Activated CD4-positive, alpha-beta T cell treated with anti-CD3 and anti-CD28 coated beads, Interleukin-2, amount 50 U/mL, for 48 hours (primary cell): ENCODE measurements at places on chromosomes 11 and 22.

DNA sequence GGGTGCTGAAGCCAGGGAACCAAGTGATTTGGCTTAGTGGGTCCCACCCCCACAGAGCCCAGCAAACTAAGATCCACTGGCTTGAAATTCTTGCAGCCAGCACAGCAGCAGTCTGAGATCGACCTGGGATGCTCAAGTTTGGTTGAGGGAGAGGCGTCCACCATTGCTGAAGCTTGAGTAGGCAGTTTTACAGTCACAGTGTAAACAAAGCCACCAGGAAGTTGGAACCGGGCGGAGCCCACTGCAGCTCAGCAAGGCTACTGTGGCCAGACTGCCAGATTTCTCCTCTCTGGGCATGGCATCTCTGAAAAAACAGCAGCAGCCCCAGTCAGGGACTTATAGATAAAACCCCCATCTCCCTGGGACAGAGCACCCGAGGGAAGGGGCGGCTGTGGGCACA lies 424.1 kb upstream of the TENM4 start:
- no peak for DNase-seq

GRCh38 chr11:129386795-129387397 lies 11.2 kb downstream of the BARX2 start:
- no peak for DNase-seq

GRCh38 chr11:43419460-43419859 lies 60.7 kb downstream of the TTC17 start:
- DNase-seq, result peak; percentile 10

DNA sequence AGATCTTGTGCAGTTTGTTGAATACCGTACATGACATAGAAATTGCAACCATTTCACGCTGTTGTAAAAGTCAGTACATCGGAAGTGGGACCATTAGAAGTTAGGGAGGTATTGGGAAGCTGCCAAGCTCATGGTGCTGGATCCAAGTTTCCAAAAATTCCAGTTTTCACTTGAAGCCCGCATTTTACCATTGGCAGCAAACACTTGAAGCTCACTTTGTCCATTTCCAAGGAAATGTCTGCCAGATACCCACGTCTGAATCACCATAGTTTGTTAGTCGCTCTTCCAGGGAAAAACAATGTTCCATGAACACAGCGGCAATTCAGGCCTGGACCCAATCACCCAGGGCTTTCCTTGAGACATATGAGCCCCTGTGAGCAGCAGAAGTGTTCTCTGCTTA lies 22.6 kb upstream of the PARVB start:
- no peak for DNase-seq

DNA sequence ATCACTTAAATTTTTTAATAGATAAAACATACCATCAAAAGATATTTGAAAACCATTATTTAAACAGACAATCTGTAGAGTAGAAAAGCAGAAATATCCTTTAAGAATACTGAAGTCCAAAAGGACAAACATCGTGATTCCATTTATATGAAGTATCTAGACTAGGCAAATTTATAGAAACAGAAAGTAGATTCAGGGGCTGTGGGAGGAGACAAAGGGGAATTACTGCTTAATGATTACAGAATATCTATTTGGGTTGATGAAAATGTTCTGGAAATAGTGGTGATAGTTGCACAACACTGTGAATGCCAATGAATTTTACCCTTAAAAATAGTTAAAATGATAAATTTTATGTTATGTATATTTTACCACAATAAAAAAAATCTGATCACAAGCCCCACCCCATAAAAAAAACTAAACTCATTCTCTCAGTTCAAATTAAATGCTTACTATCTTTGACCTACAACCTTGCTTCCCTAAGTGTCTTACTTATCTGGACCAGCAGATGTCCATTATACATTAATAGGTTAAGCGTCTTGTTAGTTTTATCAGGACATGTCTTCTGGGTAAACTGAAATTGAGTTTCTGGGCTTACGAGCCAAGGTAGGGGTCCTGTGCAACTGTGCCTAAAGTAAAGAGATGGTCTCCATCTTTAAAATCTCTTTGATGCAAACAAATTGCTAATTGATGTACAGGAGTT lies 86.3 kb downstream of the FCHSD2 start:
- no peak for DNase-seq
